ENCODE measurements at places on chromosomes 2 and 18.

GRCh38 chr2:38505779-38506178 is 96.9 kb downstream of the HNRNPLL start:
- DNase-seq, result no peak

DNA sequence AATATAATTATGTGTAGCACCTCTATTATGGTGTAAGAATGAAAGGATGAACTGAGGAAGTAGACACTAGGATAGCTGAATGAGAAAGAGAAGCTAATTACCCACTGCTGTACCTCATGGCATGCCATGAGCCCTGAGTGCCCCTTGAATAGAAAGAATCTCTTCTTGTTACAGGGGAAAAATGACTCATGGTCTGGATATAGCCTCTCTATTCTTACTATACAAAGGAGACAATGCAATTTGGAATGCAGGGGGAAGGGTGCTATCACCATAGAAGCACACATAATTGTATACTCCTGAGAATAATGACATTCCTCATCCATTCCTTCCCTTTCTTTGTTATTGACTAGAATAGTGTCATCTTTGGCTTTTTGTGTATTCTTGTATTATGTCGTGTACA is 385.2 kb downstream of the CDH7 start:
- DNase-seq, result no peak

GRCh38 chr2:216700781-216701180 is 5.4 kb upstream of the IGFBP5 start:
- DNase-seq, result no peak

GRCh38 chr18:26723981-26724380 is 141.5 kb downstream of the AQP4 start:
- no peak for DNase-seq

GRCh38 chr2:55103046-55103445 is 52.8 kb upstream of the RTN4 start:
- no peak for DNase-seq

DNA sequence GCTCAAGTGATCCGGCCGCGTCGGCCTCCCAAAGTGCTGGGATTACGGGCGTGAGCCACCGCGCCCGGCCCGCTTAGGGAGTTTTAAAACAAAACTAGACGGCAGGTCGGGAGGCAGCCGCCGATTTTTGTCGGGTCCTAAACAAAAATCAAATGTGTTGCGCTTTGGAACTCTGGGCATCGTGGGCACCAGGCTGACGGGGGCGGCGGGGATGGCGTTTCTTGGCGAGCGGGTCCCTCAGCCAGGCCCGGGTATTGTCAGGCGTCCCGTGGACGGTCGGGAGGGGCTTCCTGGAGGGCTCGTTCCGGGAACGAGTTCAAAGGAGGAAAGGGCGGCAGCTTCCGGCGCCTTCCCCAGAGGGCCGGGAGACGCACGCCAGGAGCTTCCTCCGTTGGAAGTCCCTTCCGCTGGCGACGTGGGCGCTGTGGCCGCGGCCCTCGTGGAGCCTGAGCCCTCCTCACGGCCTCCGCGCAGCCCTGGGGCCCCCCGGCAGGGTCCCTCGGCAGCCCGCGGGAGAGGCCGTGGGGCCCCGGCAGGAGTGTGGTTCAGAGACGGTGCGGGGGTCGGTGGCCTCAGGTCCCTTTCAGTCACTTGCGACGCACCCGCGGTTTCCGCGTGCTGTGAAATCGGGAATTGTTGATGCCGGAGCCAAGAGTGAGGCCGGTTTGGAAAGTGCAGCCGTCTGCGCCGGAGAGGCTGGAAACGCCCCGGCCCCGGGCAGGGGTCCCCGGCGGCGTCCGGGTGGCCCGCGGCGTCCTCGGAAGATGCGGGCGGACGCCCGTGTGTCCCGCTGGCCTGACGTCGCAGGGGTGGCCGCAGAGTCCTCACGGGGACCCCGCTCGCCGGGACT is 59.3 kb downstream of the EMILIN2 start:
- DNase-seq, result no peak

GRCh38 chr2:17544256-17544655 is 3.8 kb downstream of the VSNL1 start:
- no peak for DNase-seq

DNA sequence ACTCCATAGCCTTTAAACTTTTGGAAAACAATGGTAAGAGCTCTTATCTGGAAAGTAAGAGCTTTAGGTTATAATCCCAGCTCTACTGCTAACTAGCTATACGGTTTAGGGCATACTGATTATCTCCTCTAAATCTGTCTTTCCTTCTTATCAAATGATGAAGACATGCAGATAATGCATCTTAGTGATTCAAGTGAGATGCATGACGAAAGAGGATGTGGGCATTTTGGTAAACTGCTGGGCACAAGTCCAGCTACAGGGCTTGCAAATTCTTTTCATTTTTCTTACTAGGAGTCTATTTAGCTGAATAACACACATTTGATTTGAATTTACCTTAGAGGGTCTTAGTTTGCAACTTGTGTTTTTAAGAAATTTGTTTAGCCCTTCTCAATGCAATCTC is 1604.8 kb upstream of the ZEB2 start:
- no peak for DNase-seq

GRCh38 chr2:10166676-10167292 is 44.2 kb downstream of the RRM2 start:
- DNase-seq, result no peak

- no peak for DNase-seq
Measured at GRCh38 chr2:3427272-3427671, 47.8 kb downstream of the TRAPPC12 start.

DNA sequence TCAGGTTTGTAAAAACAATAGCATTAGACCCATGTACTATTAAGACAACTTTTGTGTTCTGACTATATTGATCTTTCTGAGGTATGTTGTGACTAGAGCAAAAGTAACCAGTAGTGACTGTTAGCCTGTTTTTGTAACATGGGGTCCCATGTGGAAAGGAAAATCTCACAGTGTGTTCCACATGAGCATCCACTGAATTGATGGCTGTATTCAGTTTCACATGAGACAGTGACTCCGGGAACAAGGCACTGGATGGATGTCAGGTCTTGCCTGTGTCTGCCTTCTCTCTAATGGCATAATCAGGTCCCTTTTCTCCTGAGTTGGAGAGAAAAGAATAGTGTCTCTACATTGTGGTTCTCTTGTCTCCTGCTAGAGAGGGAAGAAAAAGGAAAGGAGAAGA is 27.5 kb downstream of the TMEM178A start:
- DNase-seq, result no peak

- DNase-seq, result no peak
Measured at GRCh38 chr2:96104487-96104861, 11.9 kb downstream of the ADRA2B start.

DNA sequence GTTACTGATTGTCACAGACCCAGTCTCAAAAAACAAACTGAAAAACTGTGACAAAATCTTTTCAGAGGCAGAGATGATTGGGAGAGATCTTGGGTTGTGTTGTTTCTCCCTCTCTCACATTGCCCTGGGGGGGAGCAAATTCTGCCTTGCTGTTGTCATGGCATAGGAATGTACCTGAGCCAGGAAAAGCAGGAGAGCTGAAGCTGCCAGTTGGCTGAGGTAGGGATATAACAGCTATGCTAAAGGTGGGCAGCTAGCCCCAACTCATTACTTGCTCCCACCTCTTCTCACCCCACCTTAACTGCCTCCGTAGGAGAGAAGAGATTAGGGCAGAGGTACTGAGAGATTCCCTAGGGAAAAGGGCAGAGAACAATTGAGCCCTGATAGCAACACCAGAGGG is 299.3 kb downstream of the OSR1 start:
- no peak for DNase-seq

DNA sequence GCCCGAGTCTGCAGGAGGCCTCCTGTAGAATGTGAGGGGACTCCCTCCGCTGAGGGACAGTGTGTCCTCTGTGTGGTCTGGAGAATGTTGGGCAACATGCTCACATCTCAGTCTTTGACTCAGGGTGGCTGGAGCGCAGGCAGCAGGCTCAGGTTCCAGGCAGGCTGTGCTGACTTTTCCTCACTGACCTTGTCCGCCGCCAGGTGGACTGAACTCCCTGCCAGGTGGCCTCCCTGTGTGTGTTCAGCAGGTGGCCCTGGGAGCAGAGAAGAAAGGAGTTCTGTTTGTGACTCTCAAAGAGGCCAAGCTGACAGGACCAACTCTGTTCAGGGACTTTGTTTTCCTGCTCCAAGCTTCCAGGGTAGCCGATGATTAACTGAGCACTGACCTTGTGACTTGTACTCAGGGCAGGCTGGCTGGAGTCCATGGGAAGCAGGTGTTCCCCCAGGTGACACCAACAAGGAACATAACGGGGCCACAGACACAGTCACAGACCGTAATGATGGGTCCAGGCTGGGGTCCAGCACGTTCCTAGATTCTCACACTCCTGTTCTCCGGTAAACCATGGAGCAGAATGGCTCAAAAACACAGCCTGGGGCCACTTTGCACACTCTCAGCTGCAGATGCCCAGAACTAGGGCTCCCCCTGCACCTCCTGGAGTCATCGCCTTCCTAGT is 439.8 kb downstream of the RNF144A start:
- DNase-seq, result no peak

- no peak for DNase-seq
Measured at GRCh38 chr2:19643117-19643518, 258.7 kb downstream of the TTC32 start.

DNA sequence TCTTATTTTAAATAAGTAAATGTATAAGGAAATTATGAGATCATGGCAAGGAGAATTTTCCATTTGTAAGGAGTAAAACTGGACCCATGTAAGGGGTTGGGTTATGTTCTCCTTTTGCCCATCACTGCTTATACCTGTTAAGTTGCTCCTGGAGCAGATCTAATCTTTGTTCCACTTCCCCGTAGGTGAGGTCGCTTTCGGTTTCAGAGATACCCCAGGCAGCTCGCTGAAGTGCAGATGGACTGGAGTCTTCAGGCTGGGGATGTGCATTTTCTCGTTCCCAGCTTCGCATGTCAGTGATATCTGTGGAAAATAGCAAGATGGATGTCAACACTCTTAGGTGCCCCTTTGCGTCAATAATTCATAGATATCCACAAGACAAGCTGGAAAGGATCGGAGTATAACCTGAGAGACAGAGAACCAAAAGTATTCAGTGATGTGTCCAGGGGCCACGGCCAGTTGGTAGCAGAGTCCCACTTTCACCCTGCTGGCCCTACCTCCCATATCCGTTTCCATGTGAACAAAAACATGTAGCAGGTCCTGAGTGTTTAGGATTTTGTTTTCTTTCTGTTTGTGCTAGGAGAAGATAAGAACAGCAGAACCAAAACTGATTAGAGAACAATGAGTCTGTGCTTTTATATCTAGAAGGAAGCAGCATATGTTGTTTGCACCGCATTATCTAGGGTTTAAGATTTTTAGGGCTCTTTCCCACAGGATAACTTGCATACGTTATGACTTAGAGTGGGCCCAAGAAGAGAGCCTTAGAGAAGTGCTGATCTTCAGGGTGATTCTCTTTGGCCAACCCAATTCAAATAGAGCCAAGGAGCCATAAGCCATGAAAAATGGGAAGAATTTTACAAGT is 36.0 kb downstream of the GCA start:
- DNase-seq, result no peak

- DNase-seq, result no peak
Measured at GRCh38 chr2:100640431-100641124, 77.8 kb downstream of the PDCL3 start.

DNA sequence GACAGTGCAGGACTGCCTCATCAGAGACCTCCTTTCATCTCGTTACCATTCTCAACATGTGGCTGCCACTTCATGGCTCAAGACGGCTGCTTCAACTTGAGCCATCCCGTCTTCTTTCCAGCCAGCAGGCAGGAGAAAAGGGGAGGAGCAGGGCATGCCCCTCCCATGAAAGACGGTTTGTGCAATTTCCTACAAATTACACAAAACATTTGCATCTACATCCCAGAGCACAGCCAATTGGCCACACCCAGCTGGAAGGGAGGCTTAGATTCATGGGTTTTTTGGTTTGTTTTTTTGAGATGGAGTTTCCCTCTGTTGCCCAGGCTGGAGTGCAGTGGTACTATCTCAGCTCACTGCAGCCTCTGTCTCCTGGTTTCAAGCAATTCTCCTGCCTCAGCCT is 11.8 kb downstream of the UCN start:
- DNase-seq, result no peak

DNA sequence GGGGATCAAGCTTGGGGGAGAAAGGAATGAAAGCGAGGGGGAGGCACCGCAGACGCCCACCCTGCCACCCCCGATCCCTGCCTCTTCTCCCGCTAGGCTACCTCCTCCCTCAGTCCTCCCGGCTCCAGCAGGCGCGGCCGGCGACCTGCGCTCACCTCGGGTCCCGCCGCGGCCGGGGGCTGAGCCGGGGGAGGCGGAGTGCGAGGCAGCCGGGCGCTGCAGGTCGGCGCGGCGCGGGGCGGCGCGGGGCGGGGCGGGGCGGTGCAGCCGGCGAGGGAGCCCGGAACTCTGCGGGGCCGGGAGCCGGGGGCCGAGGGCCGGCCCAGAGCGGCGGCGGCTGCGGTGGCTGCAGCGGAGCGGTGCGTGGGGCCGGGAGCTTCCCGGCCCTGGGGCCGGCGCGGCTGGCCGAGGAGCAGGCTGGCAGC is 477 bp downstream of the ACVR1 start:
- peak; percentile 54 for DNase-seq

- peak; percentile 33 for DNase-seq
Measured at GRCh38 chr18:48548011-48548771, 9.4 kb downstream of the CTIF start.

DNA sequence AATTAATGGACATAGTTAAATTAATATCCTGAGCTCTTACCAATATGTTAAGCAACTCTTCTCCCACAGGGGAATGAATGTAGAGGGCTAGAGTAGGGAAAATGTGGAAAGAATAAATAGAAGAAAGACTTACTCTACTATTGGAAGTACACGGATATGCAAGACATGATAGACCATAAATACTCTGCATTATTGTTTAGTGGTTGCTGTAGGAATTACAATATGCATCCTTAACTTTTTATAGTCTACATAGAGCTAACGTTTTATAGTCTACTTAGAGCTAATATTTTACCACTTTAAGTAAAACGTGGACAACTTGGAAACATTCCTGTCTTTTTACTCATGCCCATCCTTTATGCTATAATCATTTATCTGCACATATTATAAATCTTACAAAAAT is 163.8 kb upstream of the GALNT5 start:
- no peak for DNase-seq

DNA sequence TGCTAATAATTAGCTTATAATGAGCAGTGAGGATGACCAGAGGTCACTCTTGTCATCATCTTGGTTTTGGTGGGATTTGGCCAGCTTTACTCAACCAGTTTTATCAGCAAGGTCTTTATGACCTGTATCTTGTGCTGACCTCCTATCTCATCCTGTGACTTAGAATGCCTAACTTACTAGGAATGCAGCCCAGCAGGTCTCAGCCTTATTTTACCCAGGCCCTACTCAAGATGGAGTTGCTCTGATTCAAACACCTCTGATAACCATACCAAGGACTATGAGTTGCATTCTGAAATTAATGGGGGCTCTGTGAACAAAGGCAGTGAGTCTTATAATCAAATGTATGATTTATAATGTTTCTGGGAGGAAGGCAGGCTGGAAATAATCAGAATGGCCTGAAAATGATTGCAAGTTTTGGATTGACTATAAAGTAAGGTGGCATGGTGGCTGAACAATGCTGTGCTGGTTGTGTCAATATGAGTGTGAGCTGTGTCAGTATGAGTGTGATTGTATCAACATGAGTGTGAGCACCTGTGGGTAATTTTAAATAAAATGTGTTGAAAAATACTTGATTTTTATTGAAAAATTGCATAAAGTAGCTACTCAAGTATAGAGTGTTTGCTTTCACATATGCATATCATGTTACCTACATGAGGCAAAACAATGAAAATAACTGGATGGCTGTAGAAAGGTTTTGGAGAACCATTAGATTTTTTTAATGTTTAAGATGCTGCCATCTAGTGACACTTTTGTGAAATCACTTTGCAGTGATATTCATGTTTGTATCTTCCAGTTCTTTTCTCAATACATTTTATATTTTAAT is 103.0 kb downstream of the KYNU start:
- DNase-seq, result no peak
